ENCODE measurements at places on chromosomes 4 and X.

DNA sequence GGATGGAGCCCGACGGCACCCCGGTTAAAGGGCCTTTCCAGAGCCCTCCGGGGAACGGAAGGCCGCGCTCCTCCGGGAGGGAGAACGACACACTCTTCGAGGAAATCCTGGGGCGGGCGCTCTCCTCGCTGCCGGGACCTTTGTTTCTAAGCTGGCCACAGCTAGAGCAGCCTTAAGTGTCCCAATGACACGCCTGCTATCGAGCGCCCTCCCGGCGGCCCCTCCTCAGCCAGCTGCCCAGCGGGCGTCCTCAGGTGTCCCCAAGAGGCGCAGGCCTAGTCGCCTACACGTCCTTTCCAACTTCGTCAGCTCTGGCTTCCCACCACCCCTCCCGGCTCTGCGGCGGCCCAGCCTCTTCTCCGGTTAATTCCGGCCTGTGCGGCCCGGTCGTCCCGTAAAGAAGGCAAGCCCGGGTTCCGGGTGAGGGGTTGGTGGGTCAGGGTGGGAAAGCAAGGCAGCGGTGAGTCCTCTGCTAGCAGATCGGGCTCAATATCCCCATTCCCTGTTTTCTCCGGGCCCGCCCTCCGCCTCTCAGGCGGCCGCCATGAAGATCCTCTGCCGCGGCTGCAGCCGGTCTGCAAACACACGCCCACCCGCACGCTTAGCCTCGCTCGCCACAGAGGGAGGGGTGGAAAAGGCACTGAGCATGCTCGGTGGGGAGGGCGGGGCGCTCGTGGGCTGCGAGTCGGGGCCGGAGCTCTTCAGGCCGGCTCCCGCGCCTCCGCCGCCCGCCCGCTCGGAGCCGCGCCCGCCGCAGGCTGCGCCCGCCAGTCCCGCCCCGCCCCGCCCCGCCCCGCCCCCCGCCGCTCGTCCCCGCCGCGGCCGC, at the start of gene RAP1GDS1:
TSS of gene RAP1GDS1 (plus strand) at position 806 of the 826 bp plus-strand sequence. CDS start 182 bp downstream, outside the sequence.
- DNase-seq, result peak; percentile 93

DNA sequence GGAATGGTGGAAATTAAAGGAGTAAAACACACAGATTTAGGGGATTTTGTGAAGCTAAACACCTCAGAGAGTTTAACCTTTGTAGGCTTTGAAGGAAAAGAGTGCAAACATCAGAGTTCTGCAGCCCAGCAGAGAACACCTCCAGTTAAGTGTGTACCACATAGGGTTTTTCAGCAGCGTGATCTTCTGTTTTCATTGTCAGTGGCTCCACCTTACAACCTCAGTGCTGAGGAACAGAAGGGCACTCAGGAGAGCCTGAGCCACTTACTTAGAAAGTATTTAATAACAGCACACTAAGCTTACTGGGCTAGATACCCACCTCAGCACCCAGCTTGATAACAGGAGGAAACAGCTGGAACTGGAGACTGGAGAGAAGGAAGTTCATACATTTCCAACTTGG, 2.0 kb upstream of the FBXW7 start:
- DNase-seq, result no peak

GRCh38 chr4:143335979-143336780, 496 bp upstream of the GAB1 start:
- peak; percentile 82 for DNase-seq

- no peak for DNase-seq
Observed at GRCh38 chrX:101708163-101708562, 48.5 kb upstream of the ARMCX2 start.

- DNase-seq, result no peak
Observed at GRCh38 chrX:45774961-45775360, 574.3 kb upstream of the DIPK2B start.

GRCh38 chr4:111475001-111475400, 670.3 kb upstream of the FAM241A start:
- no peak for DNase-seq

DNA sequence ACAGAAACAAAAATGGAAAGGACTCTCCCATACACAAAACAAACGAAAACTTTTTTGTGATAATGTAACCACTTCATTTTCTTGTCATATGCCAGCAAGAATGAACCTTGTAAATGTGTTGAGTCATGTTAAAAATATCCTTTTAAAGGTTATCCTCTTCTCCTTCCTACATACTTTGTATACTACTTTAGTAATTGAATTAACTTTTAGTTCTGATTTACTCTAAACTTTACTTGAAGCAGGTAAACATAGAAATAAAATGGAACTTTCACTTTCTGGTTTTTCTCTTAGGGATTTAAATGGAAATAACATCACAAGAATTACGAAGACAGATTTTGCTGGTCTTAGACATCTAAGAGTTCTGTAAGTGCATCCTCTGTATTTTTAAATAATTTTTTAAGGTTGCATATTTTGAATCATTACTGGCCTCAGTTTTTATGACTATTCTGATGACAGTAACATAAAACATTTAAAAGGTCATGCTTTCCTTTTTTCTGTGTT, 4.7 kb downstream of the SLIT2 start:
- no peak for DNase-seq
